ENCODE measurements at places on chromosomes 2 and 18.

GRCh38 chr18:49276680-49277079 lies 183.8 kb downstream of the DYM start:
- DNase-seq, result no peak

DNA sequence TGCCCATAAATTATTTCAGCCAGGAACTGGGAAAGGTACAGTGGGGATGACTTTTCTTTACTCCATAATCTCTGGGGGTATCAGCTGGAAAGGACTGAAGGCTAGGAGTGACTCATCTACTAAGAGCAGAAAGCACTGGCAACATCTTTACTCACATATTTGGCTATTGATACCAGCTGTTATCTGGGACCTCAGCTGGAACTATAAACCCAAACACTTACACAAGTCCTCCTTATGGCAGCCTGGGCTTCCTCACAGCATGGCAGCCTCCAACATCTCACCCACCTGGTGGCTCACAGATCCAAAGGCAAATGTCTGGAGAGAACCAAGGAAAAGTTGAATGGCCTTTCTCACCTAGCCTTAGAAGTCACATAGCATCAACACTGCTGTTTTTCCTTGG lies 379.0 kb upstream of the RND3 start:
- no peak for DNase-seq

- peak; percentile 50 for DNase-seq
Measured at GRCh38 chr2:234981197-234982095, 29.6 kb downstream of the SH3BP4 start.

- no peak for DNase-seq
Measured at GRCh38 chr2:169906731-169907130, 79.5 kb downstream of the UBR3 start.

- no peak for DNase-seq
Measured at GRCh38 chr2:224562831-224563230, 22.3 kb downstream of the CUL3 start.

GRCh38 chr2:233323851-233324250 lies 16.2 kb downstream of the SAG start:
- DNase-seq, result no peak

- DNase-seq, result no peak
Measured at GRCh38 chr2:201383136-201383535, 26.0 kb upstream of the FLACC1 start.

DNA sequence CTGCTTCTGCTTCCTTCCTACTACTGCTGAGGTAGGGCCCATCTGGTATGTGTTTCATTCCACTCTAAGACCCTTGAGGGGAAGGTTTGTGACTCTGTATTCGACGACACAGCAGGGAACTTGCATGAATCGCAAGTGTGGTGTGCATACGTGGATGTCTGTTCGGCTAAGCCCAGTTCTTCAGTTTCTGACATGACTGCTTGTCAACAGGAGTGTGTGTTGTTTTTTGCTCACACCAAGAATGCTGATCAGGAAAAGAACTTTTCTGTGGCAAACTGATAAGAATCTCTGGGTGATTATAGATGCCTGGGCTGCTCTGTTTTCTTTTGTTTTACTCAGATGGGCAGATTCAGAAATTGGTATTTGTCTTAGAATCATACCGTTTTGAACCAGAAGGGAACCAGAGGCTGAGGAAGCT lies 22.0 kb downstream of the TNFRSF11A start:
- no peak for DNase-seq

DNA sequence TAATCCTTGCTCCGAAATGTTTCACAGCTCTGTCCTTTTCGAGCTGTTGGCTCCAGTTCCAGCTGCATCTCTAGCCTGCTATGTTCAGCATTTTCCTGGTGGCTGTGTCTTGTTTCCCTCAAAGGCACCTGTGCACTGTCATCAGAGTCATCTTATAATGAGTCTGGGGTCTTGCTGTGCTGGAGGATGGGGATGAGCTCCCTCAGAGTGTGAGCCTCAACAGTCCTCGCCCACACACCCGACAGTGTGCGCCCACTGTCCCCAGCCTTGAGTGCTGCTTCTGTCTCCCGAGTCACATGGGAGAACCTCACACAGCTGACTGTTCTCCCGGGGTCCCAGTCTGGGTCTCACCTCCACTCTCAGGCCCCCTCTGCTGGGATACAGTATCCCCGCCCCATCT lies 25.4 kb downstream of the SPP2 start:
- DNase-seq, result no peak

GRCh38 chr2:58073751-58074150 lies 27.1 kb downstream of the VRK2 start:
- no peak for DNase-seq

DNA sequence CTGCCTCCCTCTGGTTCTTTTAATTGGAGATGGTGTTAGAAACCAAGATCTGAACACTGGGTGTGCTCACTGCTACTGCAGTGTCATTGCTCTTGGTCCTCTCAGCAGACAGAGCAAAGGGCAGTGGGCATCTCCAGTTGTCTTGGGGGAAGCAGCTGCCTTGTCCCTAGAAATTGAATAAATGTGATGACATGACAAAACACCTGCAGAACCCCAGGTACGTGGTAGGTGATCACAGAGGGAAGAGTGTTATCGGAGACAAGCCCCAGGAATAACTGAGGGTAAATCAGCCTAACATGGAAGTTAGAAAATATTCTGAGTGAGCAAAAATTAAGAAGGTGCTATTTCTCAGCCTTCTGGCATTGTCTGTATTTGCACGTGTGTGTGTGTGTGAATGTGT lies 311.9 kb upstream of the HDAC4 start:
- no peak for DNase-seq

DNA sequence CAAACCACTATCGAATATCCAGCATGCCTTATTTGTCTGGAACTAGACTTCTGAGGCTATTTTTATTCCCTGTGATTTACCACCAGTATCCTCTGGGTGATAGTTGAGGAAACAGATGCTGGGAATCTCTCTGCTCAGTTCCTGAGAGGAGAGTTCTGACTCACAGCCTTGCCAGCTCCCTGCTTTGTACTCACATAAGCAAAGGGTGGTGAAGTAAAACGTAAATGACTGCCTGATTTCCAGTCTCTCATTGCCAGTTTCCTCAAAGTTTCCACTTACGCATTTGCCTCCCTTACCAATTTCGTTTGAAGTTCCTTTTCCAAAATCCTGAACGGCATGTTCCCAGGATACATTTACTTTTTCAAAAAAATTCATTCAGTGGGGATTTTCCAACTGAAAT lies 69.2 kb upstream of the HNRNPA3 start:
- no peak for DNase-seq

DNA sequence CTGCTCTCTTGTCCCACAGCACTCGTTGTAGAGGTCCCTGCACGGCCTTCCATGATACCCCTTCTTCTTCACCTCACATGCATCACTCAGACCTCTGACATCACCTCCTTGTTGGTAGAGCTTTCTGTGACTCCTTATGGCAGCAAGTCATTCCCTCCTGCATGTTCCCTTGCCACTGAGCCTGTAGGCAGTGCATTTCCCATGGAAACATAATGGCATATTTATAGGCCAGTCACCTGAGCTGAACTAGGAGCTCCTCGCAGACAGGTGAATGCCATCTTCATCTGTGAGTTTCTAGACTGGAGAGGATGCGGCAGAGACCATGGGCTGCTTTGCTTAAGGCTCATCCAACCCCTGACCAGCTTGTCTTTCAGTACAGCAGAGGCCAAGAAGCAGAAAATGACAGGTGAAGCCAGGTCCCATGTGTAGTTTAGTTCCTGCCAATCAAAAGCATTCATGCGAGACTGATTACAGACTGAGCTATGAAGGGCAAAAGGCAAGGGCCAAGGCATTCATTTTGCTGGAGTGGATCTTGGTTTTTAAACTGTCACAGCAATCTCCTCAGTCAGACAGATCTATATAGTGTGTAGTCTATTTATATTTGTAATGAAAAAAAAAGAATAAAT lies 59.4 kb upstream of the NEDD4L start:
- DNase-seq, result no peak

DNA sequence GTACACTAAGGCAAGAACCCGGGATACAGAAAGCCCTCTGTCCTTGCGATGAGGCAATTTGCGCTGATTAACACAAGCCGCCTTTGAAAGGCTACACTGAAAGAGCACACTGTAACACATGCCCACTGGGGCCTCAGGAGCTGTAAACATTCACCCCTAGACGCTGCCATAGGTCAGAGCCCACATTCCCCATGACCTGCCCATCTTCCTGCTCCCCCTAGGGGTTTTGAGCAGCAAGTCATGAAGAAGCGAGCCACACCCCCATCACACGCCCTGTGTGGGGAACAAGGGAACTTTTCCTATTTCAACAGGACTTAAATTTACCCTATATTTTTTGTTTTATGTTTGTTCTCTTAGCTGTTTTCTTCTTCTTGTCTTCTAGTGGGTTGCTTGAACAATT lies 47.8 kb upstream of the SLC4A10 start:
- DNase-seq, result no peak

DNA sequence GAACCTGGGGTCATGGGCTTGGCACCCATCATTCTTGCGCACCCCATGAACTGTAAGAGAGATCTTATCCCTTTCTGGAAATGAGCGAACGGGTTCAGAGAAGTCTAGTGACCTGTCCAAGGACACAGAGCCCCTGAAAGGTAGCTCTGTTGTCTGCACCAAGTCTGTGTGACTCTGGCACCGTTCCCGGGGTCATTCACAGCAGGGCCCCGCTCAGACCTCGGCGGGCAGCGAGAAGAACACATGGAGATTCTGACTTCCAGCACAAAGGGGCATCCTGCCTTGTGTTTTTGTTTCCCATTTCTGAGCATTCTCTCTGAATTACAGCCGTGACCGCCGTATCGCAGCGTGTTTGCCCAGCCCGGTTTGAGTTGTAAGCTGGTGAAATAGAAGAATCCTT lies 231.7 kb downstream of the KLHL29 start:
- DNase-seq, result peak; percentile 42

DNA sequence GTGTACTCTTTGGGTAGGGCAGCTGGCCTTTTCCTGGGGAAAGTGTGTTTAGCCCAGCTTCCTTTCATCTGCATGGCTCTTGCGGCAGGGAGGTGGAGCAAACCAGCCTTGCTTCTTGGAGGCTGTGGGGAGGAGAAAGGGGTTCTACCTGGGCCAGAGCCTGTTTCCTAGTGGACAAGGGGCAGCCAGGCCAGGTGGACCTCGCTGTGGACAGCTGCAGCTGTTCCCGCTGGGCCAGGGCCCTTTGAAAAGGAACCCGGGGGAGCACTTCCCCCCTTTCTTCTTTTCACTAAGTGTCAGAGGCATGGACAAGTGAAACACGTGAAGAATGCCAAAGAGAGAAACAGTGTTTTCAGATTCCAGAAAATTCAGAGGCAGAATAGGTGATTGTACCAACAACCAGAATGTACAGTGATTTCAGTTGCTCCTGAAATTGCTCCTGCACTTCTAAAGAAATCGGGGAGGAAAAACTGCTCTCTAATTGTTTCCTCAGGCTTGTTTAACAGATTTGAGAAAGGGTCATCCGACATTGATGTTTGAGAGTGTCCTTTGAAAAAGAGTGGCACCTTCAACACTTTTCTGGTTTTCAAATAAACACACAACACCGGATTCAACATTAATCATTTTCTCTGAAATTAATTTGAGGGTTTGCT lies 3.9 kb downstream of the GLI2 start:
- no peak for DNase-seq

DNA sequence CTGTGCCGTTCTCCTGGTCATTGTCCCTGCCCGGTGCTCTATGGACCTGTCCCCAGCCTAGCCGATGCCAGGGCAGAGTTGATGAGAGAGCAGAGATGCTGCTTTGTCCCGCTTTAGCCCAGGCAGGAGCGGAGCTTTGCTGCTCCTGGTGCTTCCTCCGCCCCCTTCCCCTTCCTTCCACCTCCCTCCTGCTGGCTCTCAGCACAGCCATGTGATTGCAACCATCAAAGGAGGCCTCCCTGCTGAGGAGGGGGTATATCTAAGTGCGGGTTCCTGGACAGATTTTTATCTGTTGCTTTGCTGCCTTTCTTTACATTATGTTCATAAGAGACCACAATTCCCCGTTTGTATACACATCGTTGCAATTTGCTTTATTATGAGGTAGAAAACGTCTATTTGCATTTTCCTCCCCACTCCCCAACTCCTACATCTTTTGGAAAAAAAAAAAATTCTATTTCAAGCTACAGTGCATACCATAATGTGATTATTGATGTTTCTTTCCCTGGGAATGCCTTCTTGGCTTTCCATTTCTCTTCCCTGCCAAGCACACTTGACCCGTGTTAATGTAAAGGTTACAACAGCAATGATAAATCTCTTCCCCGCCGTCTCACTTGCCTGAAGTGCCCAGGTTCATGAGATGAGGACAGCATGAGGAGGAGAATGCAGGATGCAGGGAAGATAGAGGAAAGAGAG lies 25.4 kb downstream of the ALPK2 start:
- DNase-seq, result no peak

DNA sequence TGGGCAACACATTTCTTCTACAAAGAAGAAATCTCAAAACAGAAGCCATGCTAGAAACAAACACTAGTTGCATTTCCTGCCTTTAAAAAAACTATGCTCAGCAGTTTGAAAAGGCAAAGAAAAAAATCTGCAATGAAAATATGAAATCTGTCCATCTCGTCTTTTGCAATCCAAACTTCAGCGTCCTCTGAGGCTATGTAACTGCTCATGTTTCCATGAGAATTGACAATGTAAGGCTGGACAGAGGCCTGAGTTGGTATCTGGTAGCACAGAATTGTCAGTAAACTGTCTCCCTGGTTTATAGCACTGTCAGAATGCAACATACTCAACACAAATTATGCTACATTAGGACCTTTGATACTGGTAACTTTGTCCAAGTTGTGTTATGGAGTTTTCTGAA lies 429.9 kb downstream of the ARHGAP15 start:
- no peak for DNase-seq

GRCh38 chr2:180983468-180984242 lies 3.2 kb downstream of the UBE2E3 start:
- DNase-seq, result peak; percentile 37

DNA sequence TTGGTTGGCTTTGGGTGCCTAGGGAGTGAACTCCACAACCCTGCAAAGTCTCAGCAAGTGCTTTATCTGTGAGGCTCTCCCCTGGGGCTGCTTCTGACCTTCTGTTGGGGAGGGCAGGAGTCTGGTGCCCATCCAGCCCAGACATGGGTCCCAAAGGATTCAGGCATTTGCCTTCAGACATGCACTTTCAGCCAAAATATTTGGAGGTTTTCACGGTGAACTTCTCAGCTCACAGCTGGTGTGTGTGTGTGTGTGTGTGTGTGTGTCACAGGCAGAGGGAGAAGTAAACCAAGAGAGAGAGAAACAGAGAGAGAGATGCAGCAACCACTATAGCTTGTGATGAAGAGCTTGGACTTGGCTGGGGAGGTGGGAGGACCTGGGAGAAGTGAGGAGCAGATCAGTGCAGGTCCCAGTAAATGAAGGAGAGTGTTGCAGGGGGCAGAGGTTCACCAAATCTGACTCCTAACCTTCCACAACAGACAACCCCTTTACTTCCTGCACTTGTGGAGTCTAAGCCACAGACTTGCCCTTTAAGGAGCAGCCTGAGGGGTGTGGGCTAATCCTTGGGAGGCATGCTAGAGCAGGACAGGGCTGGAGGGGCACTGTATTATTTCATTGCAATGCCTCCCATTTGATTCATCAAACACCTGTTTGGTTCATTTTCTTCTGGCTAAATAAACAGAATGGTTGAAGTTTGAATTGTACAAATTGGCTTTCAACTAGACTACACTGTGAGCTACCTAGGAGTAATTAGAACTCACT lies 14.1 kb downstream of the SLC9A4 start:
- DNase-seq, result no peak

Data from NCI-H2029 treated with DMSO at 0.1 percent for 48 hours (cell line).